ENCODE measurements at places on chromosomes 11 and 22. TPM values are rescaled to one million over a fixed set of nuclear protein-coding genes. Genes with fewer than 3 reads are reported as not detected.

The APOBEC3B gene
- 2.1 TPM for total RNA-seq

GRCh38 chr11:125223901-125224361, 59.4 kb downstream of the PKNOX2 start:
- DNase-seq = no peak

DNA sequence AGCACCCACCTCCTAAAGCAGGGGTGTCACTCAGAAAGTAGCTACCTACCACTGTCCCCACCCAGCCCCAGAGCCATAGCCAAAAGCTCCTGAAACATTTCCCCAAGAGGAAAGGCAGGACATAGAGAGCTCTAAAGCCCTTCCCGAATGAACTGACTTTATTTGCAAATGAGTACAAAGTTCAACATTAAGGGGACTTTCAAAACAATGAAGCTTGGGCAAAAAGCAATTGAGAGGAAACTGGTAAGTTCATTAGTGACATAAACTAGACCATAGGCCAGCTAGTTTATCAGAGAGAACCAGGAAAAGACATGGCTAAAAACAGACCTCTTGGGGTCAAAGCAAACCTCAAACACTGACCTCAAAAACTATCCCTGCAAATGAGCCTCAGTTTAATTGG, 72.7 kb downstream of the IGLL5 start:
- DNase-seq = no peak

DNA sequence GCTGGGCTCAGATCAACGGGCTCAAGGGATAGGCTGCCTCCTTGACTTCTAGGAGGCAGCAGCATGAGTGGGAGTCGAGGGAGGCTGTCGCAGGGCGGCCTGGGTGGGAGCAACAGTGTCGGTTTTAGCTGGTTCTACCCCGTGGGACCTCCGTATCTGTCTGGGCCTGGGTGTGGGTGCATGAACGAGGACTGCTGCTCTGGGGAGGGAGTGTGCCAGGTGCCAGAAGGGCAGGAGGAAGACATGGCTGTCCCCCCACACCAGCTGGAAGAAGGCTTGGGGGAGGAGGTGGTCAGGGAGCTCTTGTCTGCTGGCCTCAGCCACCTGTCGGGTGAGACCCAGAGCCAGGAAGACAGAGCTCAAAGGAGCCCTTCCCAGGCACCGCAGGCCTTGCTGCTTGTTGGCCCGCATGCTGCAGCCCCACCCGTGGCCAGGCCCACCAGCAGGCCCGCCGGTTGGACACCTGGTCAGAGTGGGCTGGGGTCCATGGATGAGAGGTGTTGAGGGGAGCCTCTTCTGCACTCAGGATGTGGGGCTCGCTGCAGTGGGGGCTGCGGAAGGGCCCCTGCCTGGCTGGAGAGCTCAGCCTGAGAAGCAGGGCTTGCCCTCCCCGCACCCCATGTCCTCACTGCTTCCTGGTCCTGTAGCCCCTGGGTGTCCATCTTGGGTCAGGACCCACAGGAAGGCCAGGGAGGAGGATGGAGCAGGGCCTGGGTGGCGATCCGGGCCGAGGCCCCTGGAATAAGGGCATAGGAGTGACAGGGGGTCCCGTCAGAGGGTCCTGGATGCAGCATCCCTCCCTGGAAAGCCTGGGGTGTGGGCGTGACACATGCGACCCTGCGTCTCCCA, 3.4 kb downstream of the CEND1 start:
- no peak for DNase-seq

The MMP10 gene
- total RNA-seq = not detected

GRCh38 chr11:119585043-119585781, 143.8 kb downstream of the NECTIN1 start:
- DNase-seq = peak; percentile 51

The SHANK2 gene
- 44.4 TPM for total RNA-seq

The P4HA3 gene
- total RNA-seq = not detected

- no peak for DNase-seq
Observed at GRCh38 chr22:26106412-26106811, 62.9 kb upstream of the SEZ6L start.

The ROBO3 gene
- 1.3 TPM for total RNA-seq

DNA sequence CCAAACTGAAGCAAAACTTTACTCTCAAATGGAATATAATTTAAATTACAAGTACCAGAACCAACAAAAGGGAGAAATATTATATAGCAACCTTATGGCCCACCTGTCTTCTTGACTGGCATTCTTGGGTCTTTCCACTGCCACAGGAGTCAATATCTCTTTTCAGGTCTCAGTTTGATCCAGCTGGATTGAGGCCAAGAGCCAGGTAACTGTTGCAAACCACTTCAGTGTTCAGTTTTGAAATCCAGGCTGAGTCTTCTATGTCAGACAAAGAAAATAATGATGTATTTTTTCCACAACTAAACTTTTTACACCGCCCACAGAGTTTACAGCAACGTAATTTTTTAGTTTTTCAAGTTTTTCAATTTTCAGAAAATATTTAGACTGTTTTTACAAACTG, 648 bp downstream of the DLG2 start:
- DNase-seq = peak; percentile 46

GRCh38 chr22:19569276-19569640, 45.0 kb upstream of the CLDN5 start:
- no peak for DNase-seq

The NXPE2 gene
- total RNA-seq = not detected

The PRR33 gene
- not detected for total RNA-seq

DNA sequence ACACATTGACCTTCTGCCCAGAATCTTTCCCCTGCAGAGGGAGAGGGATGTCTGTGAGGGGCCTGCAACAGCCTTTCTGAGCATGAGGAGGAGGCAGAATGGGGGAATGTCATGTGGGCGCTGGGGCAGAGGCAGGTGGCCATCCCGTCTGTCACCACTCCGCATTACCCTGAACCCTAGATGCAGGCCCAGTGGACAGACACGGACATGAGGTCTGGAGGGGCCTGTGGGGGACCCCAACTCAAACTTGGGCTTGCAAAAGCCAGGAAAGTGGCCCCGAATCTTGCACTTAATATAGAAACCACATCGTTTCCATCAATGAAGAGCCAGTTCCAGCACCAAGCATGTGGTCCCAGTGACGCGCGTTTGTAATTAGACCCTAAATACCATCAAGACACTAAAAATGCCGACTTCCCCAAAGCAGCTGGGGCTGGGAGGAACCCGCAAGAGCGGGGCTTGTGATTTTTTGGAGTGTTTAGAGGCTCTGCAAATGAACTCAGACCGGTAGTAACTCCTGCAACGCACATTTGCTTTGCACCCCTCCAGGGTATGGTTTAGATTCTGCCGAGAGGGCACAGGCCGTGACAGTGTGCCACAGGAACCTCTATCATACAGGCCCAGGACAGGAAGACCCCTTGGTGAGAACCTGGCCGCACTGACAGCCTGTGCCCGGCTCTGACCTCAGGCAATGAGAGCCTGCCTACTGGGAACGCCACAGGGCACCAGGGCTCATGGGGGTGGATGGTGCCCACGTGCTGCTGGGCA, 109.3 kb downstream of the CTTN start:
- DNase-seq = no peak

- no peak for DNase-seq
Observed at GRCh38 chr11:44427432-44427831, 117.5 kb upstream of the ALX4 start.

- no peak for DNase-seq
Observed at GRCh38 chr11:1920909-1921573, 1.5 kb downstream of the TNNT3 start.

GRCh38 chr11:101807531-101807930, 107.3 kb upstream of the CEP126 start:
- DNase-seq = no peak

DNA sequence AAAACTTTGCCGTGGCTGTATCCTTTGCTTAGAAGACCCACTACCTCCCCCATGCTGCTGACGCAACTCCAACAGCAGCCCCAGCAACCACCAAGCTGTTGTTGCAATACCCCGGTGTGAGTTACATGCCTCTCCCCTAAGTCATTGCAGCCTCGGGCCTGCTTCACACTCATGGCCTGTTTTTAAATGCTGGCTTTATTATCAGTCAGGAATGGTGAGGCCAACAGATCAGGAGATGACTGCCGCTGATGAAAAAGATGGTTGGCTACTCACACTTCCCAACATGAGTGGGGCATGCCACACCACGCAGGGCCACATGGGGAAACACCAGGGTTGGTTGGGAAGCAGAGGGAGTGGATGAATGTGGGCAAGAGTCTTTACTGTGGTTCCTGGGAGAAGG, 171.5 kb upstream of the SYT13 start:
- no peak for DNase-seq

DNA sequence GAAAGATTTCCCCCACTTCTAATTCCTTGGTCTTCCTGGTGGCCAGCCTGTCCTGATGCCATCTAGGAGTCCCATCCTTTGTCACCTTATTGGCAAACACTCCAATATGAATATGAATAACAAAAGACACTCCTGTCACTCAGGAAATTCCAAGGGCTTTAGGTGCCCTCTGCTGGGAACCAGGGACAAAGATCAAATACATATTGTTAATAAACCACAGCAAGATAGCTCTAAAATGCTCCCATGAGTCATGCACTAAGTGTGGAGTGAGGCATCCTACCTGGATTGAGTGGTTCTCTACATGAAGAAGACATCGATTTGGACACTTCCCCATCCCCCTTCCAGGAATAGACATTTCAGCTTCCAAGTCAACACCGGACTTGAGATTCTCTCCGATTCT, 823.6 kb downstream of the TBC1D22A start:
- no peak for DNase-seq

The KDM2A gene
- total RNA-seq = 26.5 TPM

DNA sequence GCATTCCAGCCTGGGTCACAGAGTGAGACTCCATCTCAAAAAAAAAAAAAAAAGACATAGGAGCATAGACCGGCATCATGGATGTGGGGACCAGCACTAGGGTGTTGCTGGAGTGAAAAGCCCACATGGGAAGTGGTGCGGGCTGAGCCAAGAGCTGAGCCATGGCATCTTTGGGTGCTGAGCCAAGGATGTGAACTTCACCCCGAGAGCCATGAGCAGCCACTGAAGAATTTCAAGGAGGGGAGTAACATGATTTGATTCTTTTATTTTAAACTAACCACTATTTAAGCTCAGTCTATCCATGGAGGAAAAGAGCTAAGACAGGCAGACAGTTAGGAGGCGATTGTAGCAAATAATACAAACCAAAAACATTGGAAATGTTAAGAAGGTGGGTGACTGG, 57.4 kb downstream of the AHNAK start:
- DNase-seq = no peak
